ENCODE measurements at places on chromosomes 6 and 20.

- DNase-seq: no peak
Measured at GRCh38 chr20:61770113-61770585, 295.5 kb downstream of the TAF4 start.

GRCh38 chr6:24778121-24778520 is 3.4 kb downstream of the GMNN start:
- DNase-seq: no peak

DNA sequence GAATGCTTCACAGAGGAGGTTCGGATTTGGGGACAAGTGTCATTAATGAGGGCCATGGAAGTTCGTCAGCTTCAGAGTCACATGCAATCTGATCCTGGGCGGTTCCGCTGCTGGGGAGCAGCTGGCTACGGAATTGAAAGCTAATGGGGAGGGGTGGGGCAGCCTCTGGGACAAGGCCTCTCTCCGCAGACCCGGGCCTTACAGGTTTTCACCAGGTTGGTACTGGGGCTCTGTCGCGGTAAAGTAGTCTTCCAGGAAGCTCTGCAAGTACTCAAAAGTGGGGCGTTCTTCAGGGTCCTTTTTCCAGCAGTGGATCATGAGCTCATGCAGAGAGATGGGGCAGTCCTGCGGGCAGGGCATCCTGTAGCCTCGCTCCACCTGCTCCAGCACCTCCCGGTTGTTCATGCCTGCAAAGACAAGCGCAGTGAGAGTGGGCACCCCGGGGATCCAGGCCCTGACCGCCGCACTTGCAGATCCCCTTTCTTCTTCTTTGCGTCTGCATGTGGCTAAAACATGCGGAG is 55.9 kb upstream of the TRAF3IP2 start:
- no peak for DNase-seq

GRCh38 chr6:111653434-111653833 is 47.8 kb upstream of the TRAF3IP2 start:
- no peak for DNase-seq

DNA sequence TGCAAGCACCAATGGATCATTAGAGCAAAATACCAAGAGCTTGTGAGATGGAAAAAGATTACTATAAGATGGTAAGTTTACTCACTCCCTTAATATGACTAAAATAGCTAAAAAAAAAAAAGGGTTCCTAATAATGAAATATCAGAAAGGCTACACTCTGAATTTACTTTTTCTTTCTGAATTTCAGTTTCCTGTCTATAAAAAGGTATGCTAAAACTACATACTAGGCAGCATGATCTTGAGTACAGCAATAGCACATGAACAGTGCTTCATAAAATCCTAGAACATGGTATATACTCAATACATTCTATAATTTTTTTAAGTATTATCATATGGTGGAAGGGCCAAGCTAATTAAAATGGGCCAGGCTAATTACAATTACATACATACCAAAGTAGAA is 24.0 kb upstream of the FAM135A start:
- no peak for DNase-seq

DNA sequence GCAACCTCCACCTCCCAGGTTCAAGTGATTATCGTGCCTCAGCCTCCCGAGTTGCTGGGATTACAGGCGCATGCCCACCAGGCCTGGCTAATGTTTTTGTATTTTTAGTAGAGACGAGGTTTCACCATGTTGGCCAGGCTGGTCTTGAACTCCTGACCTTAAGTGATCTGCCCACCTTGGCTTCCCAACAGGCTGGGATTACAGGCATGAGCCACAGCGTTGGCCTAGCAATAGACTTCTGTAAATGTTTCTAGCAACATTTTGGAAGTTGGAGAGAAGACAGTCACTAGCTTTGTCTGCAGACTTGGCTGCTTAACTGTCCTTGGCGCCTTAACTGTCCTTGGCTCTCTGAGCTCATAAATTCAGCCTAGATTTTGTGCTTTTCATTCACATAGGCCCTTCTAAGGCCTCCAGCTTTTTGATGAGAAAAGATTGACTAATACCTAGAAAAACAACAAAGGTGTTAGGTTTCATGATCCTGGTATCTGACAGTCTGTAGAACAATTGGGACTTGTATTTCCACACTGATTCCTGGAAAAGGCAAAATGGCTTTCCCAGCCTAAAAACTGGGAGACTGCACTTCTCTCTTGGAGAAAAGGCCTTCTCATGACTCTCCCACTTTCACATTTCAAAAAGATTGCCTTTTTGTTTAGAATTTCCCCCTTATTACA is 49.7 kb downstream of the OR2B2 start:
- no peak for DNase-seq

DNA sequence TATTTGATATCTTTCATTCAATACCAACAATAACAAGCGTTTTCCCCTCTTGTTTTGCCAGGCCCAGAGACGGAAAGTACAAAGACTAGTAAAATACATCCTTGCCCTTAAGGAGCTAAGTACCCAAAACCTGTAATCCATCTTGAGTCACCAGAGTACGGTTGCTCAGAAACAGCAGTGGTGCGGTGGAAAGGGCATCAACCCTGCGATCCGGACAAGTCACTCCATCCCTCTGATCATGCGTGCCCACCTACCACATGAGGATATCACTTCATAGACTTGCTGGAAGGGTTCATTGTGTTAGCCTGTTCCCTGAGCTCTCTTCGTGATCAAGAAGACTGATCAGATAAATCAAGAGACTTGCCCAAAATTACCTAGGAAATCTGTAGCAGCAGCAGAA is 1.9 kb downstream of the TOMM34 start:
- no peak for DNase-seq

DNA sequence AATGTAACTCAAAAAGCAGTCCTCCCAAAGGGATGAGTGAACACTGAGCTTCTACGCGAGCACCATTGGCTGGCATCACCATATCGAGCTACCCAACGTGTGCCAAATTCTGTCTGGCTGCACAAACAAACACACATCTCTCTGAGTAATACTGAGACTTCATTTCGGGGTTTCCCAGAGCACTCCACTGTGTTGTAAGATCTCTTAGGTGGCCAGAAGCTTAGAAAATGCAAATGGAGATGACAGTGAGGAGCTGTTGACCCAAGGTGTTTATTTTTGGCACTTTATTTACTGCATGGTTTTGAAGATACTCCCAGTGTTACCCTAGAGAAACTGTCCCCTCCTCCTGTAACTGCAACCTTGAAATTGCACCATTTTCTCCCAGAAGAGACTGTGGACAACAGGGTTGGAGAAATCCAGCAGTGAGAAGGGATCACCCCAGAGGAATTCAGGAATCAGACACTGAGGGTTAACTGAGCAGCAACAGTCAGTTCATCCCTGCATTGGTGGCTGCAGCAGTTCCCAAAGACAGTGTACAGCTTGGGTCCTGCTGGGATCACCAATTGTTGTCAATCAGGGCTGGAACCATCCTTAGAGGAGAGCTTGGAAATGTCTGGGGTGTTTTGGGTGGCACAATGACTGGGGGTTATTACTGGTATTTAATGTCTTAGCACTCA is 1.0 kb upstream of the RIPOR2 start:
- no peak for DNase-seq

DNA sequence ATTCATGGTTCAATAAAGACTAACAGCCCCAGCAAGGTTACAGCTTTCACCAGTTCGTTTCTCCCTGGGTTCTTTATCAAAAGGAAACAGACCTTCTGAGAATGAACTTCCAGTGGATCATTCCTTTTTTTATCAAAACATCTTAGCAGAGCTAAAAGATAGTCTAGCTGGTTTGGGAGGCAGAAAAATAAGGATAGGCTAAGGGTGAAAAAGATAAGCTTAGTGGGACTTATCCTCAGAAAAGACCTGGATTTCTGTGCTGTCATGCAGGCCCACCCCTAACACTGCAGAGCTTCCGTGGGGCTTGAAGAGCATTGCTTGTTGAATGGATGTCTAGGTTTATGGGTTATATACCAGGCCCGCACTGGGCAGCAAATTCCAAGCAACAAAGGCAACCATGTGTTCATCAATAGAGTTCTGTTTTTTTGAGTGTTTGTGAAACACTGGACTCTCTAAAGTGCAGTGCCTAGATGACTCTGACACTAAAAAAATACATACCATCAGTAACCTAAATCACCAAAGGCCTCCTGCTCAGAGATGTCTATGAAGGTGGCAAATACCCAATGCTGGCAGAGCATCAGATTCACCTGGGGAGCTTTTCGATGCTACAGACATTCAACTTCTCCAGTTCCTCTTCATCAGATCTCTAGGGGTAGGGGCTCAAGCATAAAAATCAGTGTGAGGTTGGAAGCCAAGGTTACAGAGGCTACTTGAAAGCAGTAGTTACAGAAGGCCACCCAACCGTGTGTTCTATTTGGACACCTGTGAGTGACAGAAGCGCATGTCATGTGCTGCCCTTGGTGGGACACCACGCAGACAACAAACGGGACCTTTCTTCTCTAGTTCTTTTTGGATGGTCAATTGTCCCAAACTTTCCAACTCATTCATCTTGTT is 53.0 kb downstream of the TNFAIP3 start:
- DNase-seq: no peak

DNA sequence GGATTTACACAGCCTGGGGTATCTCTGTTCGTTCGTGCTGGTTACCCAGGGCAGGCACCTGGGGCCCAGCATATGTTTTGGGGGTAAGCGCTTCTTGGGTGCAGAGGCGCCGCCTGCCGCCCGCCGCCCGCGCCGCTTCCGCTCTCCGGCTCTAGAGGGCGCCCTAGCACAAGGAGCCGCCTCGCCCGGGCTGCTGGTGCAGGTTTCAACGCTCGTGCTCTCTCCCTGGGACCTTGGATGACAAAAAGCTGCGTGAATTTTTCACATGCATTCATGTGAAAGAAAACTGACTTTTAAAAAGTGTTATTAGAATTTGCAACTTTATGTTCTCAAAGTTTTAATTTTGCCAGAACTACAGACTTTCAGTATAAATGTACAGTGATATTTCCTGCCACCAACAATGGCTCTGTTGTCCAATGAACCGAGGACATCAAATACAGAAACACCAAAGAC is 32.5 kb downstream of the PRR18 start:
- DNase-seq: peak; percentile 78

DNA sequence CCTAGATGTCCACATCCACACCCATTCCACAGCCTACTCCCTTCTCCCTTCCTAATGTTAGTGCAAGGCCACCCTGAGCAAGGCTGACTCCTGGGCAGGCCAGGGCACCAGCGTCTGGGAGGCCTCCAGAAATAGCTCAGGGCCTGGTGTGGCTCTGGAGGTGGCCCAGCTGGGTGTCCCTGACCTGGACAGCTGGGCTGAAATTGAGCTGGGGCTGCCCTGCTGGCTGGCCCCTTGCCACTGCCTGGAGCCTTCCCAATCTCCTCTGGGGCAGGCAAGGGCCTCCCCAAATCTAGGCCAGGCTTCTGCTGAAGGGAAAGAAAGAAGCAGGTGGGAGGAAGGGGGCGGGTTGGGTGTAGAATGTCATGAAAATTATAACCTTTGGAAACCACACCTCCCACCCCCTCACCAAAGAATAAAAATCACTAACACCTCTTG is 2.1 kb downstream of the FAM110A start:
- no peak for DNase-seq

- no peak for DNase-seq
Measured at GRCh38 chr6:156809034-156809433, 31.9 kb downstream of the ARID1B start.

GRCh38 chr6:36422714-36423100 is 19.9 kb downstream of the PXT1 start:
- no peak for DNase-seq

GRCh38 chr6:53524455-53524815 is 20.5 kb downstream of the GCLC start:
- no peak for DNase-seq

DNA sequence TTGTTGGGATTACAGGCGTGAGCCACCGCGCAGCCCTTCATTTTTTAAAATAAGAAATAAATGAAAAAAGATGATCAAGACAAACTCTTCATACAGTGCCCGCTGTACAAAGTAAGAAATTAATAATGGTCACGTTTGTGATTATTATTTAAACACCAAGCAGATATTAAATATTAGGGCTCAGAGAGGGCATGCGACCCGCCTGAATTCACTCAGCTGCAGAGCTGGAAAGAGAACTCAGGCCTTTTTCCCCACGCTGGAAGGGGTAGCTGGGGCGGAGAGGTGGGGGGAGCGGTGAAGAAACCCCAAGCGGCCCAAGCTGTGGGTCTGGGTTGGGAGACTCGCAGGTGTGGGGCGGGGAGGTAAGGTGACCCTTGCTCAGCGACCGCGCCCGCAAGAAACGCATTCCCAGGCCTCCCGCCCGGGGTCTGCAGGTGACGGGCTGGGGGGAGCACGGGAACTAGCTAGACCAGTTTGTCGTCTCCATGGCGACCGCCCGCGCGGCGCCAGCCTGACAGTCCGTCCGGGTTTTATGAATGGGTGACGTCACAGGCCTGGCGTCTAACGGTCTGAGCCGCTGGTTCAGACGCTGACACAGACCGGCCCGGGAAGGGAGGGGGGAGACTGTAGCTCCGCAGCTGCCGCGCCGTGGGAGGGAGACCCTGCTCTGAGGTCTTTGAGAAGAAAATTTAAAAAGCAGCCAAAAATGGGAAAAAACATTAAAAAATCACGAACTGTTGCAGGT is 1.1 kb upstream of the ID1 start:
- DNase-seq: peak; percentile 89

DNA sequence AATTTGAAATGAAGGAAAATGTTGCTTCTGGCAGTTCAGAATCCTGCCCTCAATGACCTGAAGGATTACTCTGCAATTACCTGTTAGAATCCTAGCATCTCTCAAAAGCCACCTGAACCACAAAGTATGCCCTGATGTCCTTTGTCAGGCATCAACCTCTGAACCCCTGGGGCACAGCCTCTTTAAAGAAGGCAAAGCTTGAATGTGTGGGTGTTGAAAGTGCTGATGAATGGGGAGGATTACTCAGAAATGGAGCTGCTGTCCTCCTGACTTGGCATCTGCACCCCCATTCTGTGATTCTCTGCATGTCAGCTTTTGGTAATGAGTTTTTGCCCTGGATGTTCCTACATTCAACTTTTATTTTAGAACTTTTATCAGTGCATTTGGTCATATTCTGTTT is 179.2 kb downstream of the PKHD1 start:
- no peak for DNase-seq

All from hippocampal formation (tissue), 2 donors.